Naive thymus-derived CD8-positive, alpha-beta T cell (primary cell): ENCODE measurements at places on chromosomes 1 and 21.

DNA sequence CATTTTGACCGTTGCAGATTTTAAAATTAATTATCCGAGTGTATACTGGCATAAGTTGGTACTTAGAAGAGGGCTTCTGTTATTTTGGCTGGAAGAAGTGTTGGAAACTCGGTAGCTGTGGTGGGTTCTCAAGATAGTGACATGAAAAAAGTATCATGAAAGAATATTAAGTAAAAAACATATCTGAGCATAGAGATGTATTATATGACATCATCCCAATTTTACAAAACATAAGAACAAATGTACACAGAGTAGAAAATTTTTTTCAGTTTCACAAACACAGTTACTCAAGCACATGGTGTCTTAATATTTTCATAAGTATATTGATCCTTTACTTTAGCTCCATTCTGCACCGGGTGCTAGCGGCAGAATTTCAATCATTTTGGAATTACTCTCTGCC, 684 bp downstream of the IFI16 start:
- DNase-seq: no peak

DNA sequence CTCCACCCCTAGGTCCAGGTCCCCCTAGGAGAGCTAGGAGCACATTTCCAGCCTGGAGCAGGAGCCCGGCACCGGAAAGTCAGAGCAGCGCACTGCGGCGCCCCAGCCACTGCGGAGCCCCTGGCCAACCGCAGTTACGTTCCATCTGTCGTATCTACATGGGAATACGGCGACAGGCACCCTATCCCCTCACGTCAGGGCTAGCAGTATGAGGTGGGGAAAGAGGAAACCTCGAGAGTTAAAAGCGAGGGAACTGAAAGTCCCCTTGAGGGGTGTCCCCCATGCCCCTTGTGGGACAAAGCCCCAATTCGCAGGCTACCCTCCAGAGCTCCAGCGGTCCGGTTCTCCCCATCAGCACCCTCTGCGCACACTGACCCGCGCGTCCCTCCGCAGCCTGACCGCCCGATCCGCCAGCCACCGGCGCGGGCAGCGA, 995 bp downstream of the COLGALT2 start:
- no peak for DNase-seq

GRCh38 chr1:36285443-36286101, 20.6 kb upstream of the SH3D21 start:
- DNase-seq: peak; percentile 74

- no peak for DNase-seq
Observed at GRCh38 chr1:227823537-227823936, 8.1 kb downstream of the PRSS38 start.

DNA sequence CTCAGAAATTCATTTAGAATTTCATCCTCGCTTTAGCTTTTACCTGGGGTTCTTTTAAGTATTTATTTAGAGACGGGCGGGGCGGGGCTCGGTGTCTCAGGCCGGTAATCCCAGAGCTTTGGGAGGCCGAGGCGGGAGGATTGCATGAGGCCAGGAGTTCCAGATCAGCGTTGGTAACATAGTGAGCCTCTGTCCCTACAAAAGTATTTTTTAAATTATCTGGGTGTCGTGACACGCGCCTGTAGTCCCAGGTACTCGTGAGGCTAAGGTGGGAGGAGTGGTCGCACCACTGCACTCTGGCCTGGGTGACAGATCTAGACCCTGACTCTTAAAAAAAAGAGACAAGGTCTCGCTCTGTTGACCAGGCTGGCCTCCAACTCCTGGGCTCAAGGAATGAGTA, 942 bp upstream of the RSBN1 start:
- DNase-seq: no peak

- no peak for DNase-seq
Observed at GRCh38 chr1:189567890-189568289, 909.8 kb downstream of the BRINP3 start.

DNA sequence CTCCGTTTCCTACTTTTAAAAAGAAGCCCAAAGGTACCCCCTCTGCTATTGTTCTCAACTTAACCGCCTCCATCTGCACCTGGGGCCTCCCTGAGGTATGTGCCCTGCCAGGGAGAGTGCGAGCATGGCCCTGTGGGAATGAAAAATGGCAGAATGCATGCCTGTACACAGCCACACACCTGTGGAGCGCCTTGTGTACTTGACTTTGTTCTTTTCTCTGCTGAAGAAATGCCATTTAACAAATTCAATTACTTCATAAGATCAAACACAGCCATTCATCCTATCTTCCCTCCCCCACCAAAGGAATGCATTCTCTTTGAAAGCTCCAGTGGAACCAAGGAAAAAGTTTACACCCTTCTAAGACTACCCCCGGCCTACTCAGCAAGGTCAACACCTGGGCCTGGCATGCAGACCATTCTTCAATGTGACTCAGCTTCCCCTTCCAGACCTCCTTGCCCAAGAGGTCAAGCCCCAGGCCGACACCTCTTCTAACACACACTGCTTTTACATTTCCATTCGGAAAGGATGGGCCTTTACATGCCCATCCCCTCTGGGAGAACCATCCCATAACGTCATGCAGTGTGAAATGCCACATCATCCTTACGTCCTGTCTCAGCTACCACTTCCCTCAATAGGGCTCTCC, 123.7 kb downstream of the SMYD2 start:
- no peak for DNase-seq

GRCh38 chr1:212878418-212878817, 20.3 kb downstream of the FLVCR1 start:
- DNase-seq: no peak

GRCh38 chr1:55580845-55581332, 365.7 kb upstream of the USP24 start:
- DNase-seq: no peak

- DNase-seq: peak; percentile 49
Observed at GRCh38 chr1:204408074-204408507, 3.5 kb downstream of the PPP1R15B start.

DNA sequence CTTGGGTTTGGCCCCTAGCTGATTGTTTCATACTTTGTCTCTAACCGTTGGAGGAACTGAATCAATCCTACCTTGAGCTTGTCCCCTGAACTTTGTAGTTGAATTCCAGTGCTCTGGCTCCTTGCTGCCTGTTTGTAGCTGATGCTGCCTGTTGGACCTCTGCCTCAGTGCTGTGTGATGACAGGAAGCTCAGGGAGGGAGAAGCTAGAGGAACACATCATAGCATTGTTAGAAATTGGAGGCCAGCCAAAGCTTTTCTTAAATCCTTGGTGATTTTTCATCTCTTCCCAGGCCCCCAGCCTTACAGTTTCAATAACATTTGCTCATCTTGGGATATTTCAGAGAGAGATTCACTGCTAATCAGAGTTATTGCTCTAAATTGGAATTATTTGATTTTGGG, 34.0 kb downstream of the MACF1 start:
- no peak for DNase-seq

GRCh38 chr1:198686069-198686728, 47.4 kb downstream of the PTPRC start:
- DNase-seq: no peak

DNA sequence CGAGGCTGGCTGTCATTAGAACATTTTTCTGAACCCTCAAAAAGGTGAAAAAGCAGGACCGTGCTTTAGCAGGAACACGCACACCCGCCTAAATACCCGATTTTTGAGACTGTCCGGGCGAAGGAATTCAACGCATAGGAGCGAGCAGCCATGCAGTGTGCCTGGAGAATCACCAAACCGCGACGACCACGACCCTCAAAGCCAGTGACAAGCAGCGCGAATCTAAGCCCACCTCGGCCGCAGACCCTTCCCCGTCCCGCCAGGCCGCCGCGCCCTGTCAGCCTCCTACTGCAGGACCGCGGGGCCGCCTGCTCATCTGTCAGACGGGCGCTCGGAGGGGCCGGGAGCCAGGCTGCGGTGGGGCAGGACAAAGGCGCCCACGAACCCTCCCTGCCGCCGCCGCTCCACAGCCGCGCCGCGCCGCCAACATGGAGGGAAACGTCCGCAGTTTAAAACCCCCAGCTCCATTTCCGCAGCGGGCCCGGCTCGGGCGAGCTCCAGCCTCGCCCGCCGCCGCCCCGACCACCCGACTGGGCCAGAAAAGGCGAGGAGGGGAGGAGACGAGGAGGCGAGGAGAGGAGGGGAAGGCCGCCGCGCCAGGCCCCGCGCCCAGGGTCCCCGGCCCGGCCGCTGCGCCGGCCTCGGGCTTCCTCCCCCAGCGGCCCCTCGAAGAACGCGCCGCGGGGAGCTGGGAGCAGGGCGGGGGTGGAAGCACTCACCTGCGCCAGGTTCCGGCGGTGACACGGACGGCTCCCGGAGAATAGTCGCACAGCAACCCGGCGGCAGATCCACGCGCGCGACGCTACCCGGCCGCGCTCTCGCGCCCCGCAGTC, at the start of gene LBR:
LBR (minus strand) TSS at position 804 of the 833 bp plus-strand sequence. CDS start 3,963 bp downstream, outside the sequence.
- DNase-seq: no peak

DNA sequence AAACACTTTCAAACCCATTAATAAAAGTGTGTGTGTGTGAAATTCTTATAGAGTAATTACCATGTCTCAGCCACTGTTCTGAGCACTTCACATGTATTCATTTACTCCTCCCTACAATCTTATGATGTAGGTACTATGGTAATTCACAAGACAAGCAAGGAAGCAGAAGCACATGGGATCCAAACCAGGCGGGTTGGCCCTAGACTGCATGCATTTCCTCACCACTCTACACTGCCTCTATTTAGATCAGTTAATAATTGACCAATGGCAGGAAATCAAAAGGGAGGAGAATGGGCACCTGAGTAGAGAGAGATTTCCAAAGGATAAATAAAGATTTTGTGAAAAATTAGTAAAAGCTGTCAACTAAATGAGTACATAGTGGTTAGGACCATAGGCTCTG, 15.7 kb downstream of the MAP3K21 start:
- no peak for DNase-seq

GRCh38 chr1:160807738-160808137, 11.8 kb downstream of the LY9 start:
- no peak for DNase-seq

DNA sequence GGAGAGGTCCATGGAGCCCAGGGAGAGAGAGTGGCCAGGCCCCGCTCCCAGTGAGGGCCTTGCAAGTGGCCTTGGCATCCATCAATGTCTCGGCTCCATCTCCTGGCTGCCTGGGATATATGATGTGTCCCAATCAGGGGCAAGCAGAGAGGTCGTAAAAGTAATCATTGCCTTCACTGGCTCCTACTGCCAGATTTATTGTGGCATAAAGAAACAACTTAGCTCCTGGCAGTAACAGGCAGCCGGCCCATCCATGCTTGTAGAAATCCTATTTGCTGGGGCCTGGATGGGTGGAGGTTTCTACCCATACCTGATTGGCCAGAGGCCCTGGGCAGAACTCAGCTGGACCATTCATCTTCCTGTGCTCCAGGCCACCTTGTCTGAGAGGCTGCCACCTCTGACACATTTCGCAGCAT, 272.6 kb downstream of the MATN1 start:
- no peak for DNase-seq

DNA sequence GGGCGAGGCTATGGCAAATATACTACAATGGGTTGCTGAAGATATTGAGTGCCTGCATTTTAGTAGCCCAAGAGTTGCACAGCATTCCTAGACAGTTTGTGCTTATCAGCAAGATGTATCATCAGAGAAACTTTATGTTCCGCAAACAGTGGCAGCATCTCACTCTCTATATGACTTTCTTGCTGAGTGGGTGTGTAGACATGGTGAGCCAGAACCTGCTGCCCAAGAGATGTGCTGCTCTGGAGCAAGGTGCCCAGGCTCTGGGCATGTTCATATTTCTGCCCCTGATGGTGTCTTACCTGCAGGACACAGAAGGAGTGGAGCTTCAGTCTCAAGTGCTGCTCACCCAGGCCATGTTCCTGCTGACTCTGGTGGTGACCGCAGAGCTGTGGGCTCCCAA, 8.2 kb upstream of the RGSL1 start:
- DNase-seq: no peak

GRCh38 chr1:216903382-216903740, 180.1 kb upstream of the ESRRG start:
- no peak for DNase-seq

GRCh38 chr21:43800566-43800965, 11.2 kb downstream of the RRP1 start:
- DNase-seq: no peak

DNA sequence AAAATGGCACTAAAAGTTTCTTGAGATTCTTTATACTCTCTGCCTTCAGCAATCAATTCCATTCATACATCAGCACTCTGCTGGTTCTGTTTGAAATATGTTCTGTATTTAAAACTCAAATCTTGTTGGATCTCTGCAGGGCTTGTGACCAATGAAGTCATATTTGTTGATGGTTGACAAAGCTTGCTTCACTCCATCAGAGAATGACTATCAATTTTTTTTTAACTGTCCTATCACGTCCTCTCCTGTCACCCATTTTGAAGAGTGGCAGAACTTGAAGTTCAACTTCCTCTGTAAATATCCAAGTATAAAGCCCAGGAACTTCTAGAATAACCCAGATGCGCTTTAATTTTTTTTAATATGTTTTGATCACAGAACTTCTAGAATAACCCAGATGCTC, 10.9 kb downstream of the PRDX6 start:
- DNase-seq: no peak
